ENCODE measurements at places on chromosomes 4 and X.

DNA sequence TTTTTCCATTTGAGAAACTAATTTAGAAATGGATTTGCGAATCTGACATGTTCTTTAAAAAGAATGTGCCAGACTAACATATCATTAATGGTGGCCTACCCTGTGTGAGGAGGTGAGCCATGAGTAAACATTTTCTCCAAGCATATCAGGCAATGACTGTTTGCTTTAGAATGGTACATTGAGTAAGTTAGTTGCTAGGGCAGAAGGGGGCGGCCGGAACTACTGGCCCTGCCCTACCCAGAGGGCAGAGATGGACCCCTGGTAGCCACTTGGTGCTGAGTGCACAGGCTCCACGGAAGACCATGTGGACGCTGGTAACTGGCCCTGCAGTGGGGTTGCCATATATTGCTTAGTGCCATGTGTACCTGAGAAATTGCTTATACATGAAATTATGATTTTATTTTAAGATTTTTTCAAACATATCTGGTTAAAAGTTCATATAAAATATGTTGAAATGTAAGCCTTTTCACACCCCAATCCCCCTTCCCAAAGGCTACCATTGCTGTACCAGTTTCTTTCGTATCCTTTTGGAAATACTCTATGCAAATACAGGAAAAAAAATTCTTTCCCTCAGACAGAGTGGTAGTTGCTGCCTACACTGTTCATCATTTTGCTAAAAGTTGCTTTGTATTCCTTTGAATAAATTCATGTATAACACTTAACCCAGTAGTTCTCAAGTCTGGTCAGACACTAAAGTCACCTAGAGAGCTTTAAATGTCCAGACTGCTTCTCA lies 8.8 kb downstream of the FNIP2 start:
- no peak for DNase-seq

- DNase-seq = no peak
These were observed 66.7 kb downstream of the COQ2 start for GRCh38 chr4:83217721-83218522.

GRCh38 chr4:66475596-66475995 lies 805.3 kb upstream of the EPHA5 start:
- no peak for DNase-seq

GRCh38 chr4:118736900-118737299 lies 51.7 kb downstream of the METTL14 start:
- DNase-seq = no peak

GRCh38 chr4:66609014-66609413 lies 936.3 kb downstream of the CENPC start:
- no peak for DNase-seq

- peak; percentile 25 for DNase-seq
These were observed 3.5 kb downstream of the HUWE1 start for GRCh38 chrX:53682885-53683555.

- DNase-seq = no peak
These were observed 49.7 kb downstream of the ABCG2 start for GRCh38 chr4:88108747-88109122.

DNA sequence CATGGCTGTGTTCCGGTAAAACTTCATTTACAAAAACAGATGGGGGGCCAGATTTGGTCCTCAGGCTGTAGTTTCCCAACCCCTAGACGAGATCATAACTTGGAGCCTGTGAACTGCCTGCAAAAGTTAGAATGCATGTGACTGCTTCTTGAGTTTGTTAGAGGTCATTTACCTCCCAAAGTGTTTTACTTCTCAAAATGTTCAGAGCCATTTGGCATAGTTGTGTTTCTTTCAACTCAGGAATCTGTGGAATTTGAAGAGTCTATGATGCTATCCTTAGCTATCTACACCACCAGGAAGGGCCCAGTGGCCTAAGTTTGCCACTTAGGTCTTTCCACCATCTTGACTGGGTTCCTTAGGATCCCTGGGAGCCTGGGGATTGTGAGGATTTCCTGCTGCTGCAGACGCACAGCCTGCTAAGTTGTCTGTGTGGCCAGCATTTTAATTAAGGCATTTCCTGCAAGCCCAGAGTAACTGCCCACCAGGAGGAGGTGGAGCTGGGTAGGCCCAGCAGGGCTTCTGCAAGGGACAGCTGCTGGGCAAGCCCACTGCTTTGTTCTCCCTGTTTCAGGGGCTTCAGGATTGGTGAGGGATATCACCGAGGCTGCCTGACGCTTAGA lies 53.1 kb downstream of the CCNI start:
- no peak for DNase-seq

DNA sequence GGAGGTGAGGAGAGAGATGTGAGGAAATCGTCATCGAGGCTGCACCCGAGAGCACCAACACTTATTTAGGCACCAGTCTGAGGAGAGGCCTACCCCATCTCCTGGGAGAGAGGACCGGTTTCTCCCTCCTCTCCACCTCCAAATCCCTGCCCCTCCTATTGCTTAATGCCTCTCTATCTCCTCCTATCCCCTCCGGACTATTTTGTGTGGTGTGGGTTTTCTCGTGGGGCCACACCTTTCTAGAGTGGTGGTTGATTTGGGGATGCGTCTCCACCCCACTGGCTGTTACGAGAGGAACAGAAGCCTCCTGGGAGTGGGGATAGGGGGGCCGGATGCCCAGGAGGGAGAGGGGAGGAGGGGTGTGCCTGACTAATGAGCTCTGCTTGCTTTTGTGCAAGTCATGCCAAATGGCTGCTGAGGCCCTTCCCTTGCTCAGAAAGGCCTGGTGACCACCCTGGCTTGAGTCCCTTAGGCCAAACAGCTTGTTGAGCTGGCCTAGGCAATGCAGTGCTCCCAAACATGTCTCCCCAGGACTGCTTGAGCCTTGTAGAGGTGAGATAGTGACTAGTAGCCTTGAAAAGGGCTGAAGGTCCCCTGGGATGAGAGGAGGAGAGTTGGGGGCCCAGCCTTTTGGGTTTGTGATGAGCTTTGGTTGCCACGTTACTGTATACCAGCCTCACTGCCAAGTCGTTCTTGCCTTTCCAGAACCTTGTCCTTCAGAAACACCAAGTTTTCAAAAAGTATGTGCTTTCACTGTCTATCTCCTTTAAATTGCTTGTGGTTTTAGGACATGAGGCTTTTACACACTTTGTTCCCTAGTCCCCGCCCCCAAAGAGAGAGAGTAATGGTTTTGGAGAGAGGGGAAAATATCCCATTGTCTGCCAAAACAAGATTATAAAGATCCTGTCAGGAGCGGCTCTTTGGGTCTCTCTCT lies 1.2 kb downstream of the MSN start:
- DNase-seq = peak; percentile 18

DNA sequence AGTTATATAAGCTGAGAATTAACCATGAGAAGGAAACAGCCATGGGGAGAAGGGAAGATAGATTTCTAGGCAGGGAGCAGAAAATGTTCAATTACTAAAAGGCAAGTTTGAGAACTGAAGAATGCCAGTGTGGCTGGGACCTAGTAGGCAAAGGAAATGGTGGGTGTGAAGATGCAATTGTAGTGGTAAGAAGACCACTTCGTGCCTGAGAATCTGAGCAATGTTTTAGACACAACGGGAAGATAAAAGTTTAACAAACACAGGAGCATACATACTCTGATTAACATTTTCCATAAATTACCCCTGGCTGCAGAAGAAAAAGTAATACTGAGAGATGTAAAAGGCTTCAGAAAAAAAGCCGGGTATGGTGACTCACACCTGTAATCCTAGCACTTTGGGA lies 18.1 kb upstream of the MMRN1 start:
- no peak for DNase-seq

DNA sequence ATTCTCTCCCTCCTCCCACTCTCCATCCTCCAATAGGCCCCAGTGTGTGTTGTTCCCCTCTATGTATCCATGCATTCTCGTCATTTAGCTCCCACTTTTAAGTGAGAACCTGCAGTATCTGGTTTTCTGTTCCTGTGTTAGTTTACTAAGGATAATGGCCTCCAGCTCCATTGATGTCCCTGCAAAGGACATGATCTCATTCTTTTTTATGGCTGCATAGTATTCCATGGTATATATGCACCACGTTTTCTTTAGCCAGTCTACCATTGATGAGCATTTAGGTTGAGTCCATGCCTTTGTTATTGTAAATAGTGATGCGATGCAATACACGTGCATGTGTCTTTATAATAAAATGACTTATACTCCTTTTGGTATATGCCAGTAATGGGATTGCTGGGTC lies 100.3 kb upstream of the USP9X start:
- DNase-seq = no peak

DNA sequence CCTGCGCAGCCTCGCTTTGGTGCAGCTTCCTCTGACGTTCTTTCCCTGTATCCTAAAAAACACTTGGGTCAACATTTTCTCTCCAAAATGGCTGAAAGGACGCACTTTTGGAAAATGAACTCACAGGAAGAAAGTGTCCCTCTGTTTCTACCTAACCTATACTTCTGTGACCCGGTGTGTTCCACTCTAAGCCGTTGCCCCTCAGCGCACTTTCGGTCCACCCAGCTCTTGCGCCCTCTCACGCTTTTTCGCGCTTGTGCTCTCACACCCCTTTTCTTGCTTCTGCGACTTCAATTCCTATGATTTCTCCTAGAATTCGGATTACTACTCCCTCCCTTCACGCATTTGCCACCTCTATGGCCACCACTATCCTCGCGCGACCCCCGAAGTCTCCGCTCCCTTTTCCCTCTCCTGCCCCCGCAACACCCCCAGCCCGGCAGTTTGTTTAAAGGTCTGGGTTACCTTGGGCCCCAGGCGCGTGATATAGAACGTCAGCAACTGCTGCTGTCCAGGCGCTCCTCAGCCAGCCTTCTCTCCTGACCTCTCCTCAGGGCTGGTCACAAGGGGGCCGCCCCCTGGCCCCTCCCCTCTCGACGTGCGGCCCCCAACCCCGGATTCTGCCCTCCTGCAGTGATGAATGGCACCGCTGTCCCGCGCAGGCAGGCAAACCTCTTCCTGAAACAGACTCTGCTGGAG lies at the start of gene USP51:
TSS of gene USP51 (minus strand) at position 535 of the 696 bp plus-strand sequence. CDS start 909 bp downstream, outside the sequence.
- DNase-seq = no peak

DNA sequence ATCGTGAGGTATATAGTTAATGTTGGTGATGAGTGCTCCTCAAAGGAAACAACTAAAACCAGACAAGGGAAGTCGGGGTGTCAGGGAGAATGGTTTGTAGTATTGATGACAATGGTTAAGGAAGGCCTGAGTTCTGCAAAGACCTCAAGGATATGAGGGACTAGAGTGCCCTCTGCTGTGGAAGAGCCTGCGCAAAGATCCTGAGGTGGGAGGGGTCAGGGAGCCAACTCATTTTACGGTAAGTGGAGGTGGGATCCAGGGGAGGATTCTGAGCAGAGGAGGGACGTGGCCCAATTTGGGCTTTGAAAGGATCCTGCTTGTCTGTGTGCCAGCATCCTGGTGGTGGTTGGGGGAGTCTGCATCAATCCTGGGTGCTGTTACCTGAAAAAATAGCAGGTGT lies 11.3 kb downstream of the UBA1 start:
- DNase-seq = no peak

- no peak for DNase-seq
These were observed 493.9 kb downstream of the TMA16 start for GRCh38 chr4:163988391-163988790.

GRCh38 chrX:31228909-31229308 lies 157.1 kb upstream of the FTHL17 start:
- DNase-seq = peak; percentile 63

DNA sequence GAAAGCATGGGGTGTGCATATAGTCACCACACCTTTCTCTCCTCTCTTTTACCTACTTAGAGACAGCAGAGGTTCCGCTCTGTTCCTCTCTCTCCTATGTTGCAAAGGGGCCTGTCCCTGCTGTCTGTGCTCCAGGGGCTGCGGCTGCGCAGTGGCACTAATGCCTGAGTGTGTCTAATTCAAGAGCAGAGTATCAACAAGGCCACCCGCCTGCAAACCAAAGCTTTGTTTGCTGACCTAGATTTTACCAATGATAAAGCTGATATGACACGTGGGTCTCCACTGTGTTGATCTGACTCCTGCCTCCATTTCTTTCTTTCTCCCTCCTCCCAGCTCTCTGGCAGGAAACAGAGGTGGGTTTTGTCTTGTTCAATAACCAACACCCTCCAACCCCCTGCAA lies 74.9 kb downstream of the NSG1 start:
- DNase-seq = no peak

DNA sequence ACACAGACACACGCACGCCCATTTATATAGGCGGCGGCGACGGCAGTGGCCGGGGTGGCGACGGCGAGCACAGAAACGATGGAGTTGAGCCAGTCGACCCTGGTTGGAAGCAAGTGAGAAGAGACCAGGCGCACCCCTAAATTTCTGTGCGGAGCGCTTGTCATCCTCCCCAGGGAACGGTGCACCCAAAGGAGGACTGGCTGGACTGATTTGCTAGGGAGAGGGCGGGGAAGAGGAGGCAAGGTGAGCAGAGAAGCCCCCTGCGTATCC lies 302 bp downstream of the NHS start:
- DNase-seq = no peak

DNA sequence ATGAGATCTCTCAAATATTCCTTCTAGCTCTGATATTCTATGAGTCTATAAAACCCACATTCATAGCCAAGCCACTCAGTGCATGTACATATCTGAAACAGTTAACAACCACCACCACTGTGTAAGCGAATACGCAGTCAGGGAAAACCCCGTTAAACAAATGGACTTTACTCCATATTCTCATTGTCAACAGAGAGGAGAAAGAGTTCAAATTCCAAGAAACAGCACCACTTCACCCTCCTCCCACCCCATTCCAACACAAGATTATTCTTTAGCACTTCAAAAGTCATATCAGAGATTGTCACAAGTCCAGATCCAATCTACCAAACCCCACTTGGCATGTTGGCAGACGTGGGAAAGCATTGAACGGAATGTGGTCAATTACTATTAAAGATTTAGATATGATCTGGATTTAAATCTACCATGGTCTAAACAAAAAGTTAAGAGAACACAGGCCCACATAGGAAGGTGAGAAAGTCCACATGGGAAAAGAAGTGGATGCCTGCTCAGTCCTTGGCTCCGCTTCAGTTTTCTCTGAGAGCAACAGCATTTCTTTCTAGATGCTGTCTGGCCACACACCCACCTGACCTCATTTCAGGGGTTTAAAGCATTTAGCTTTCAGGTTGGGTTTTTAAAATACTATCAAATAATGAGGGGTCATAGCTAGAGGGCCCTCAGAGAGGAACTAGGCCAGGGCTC lies 39.8 kb upstream of the KLHL13 start:
- DNase-seq = no peak

GRCh38 chr4:152399246-152399645 lies 136.6 kb downstream of the FBXW7 start:
- DNase-seq = peak; percentile 59

DNA sequence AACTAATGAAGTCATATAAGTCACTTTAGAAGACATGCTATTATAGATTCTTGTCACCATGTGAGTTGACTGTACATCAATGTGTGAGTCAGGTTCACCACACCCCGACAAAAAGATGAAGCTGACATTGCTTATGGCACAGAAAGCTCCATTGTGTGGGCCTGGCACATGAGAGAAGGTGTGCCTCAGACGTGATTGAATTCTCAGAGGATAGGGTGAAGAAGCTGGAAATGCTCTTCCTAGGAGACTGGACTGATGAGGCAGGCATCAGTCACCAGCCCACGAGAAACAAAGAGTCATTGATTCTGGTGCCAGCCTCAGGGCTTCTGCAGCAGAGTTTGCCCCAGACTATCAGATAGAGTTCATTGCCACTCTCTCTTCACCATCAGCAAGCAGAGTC lies 35.9 kb upstream of the LRAT start:
- no peak for DNase-seq
